ENCODE measurements at places on chromosomes 16 and 17.

- DNase-seq = peak; percentile 37
These were observed 4.1 kb downstream of the PECAM1 start for GRCh38 chr17:64386412-64387144.

GRCh38 chr16:79613009-79613408 lies 12.5 kb upstream of the MAF start:
- DNase-seq = no peak

DNA sequence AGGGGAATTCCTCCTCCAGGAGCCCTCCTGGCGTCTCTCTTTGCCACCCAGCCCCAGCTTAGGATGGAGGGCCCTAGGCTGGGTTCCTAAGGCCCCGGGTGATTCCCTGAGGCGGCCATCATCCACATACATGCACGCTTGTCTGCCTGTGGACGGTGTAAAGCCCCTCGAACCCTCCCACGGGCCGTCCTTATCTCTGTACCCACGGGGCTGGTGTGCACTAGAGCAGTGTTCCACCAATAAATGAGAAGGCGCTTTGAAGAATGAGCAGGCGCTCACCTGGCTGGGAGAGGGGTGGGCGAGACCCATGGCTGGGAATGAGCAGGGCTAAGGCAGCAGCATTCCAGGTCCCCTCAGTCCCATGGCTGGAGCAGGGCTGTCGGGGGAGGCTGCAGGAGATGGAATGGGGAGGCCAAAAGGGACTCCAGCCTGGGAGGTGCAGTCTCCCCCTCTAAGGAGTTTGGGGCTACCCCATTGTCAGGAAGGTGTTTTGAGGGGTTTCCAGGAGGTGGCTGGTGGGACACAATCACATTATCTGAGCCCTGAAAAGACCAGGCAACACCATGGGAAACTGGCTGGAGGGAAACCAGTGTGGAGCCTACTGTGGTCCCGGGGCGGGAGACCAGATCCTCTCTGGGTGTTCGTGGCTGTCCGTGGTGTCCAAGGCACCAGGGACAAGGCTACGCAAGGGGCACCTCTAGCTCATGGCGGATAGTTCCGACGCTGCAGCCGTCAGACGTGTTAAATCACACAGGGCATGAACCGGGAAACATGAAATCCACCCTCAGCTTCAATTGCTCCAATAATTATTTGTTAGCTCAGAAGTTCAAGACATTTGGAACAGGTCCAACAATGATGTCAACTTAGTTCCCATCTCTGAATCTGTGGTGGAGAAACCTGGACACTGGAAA lies 87.5 kb upstream of the DNAH17 start:
- DNase-seq = peak; percentile 73

GRCh38 chr16:74297145-74297665 lies 591 bp downstream of the PSMD7 start:
- DNase-seq = peak; percentile 36

- DNase-seq = no peak
These were observed 19.6 kb downstream of the AKAP1 start for GRCh38 chr17:57104461-57105175.

DNA sequence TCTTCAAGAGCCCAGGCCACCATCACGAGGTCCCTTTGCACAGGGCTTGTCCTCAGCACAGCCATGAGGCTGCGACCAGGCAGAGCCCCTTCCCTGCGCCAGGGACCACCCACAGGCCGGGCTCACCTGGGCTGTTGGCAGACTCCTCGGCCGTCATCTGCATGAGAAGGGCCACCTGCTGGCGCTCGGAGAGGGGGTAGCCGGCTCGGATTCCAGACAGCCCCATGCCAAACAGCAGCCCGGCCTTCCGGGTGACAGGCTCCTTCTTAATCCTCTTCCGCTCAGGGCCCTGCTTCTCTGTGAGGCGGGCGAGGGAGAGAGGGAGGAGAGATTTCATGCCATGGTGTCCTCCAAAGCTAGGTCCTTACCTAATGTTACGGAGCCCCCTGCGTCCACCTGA lies 73.4 kb downstream of the ZNF778 start:
- no peak for DNase-seq

DNA sequence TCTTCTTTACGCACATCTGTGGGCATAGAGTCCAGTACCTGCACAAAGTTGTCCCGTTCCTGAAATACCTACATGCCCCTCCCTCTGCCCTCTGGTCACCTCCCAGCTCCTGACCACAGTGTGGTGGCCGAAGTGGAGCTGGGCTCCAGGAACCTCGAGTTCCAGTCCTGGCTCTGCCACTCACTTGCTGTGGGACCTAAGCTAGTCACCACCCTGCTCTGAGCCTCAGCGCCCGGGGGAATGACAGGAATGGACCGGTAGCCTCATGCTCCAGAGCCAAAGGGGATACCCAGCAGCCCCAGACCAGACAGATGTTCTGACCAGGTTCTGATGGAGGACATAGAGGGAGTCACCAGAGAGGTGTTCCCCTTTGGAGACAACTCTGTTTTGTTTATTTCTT lies 26.7 kb upstream of the ITGA3 start:
- DNase-seq = no peak

DNA sequence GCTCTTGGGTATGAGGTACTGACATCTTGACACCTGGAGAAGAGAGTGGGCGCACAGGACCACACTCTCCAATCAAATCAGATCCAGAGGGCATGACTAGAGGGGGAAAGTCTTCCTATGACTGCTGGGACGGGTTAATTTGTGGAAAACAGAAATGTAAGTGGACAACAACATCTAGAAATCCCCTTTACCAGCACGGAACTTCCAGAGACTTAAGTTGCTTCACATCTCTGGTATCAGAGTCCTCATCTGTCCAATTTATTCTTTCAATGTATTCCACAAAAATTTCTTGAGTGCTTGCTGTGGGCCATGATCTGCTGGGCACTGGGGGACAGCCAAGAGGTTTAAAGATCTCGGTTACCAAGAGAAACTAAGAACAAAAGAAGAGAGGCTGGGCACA lies 159.2 kb downstream of the COPRS start:
- DNase-seq = no peak

DNA sequence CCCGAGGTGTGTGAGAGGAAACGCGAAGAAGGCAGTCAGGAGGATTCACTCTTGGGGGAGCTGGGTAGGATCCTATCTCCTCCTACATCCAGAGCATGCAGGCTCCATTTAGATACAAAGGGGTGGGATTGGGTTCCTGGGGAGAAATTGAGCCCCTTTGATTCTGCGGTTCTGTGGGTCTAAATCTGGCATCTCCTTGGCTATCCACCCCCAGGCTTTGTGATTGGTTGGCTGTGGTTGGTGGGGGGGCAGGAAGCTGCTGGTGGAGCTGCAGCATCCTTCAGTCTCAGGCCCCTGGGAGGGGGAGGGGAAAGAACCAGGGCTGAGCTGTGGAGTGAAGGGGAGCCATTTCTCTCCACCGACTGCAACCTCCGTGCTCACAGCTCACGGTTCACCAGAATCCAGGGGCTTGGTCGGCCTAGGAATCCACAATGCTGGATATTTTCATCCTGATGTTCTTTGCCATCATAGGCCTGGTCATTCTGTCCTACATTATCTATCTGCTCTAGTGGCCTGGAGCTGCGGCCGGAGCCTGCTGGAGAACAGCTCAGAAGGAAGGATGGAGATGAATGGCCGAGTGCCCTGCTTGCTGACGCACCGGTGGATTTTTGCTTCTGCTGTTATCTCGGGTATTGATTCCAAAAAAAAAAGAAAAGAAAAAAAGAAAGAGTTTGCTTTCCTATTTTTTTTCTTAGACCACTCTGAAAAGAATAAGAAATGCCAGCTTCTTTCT lies at the start of gene LASP1NB:
Gene LASP1NB (plus strand): TSS at position 352 of the 733 bp plus-strand sequence.
- DNase-seq = no peak

DNA sequence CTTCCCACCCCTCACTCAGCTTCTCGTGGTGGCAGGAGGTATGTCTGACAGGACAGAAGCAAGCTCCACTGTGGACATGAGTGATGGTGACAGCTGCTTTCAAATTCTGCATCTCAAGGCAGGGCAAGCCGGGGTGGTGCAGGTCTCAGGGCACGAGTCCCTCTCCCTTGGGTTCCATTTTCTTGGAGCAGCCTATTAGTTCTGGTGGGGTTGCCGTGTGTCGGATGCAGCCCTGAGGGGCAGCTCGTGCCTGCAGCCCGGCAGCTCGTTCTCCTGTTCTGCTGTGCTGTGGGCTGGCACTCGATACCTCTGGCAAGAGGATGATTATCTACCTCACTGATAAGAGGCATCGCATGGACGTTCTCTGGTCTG lies 16.5 kb upstream of the CLEC18C start:
- DNase-seq = peak; percentile 3

- no peak for DNase-seq
These were observed 82.3 kb downstream of the SSH2 start for GRCh38 chr17:29847527-29848400.

DNA sequence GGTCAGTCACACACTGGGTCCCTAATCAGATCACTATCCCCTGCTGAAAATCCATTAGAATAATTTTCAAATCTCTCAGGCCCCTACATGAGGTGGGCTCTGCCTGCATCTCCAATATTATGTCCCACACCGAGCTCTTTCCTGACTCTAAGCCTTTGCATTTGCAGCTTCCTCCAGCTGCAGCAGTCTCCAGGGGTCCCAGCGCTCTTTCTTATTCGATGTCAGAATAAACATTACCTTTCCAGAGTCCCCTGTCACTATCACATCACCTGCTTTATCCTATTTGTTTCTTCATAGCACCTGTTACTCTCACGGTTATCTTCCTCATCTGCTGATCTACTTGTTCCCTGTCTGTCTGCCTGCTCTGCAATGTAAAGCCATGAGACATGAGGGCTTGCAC lies 57.3 kb upstream of the MON1B start:
- DNase-seq = no peak

GRCh38 chr17:63685578-63685977 lies 14.3 kb downstream of the LIMD2 start:
- no peak for DNase-seq

DNA sequence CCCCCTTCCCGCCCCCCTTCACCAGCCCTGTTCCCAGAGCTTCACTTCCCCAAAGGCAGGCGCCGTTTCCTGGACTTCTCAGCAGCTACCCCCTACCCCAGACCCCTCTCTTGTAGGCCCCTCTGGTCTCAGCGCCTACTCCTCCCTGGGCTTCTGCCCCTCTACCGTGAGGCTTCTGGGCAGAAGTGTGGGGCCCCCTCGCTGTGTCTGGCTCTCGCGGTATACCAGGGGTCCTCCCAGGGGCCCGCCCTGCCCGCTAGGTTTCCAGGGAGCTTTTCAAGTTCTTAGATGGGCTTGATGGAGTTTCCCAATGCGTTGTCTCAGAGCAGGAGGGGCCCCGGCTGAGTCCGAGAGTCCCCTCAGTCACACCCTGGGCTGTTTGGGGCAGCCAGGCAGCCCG lies 247.1 kb downstream of the SEC14L1 start:
- DNase-seq = no peak

- no peak for DNase-seq
These were observed 44.4 kb downstream of the SLC6A4 start for GRCh38 chr17:30191072-30191471.
